IPS-NIHi11 (cell line): ENCODE measurements at places on chromosomes 5 and 9.
A peak's percentile ranks its signal among the peaks of the same experiment; 100 is the strongest.

DNA sequence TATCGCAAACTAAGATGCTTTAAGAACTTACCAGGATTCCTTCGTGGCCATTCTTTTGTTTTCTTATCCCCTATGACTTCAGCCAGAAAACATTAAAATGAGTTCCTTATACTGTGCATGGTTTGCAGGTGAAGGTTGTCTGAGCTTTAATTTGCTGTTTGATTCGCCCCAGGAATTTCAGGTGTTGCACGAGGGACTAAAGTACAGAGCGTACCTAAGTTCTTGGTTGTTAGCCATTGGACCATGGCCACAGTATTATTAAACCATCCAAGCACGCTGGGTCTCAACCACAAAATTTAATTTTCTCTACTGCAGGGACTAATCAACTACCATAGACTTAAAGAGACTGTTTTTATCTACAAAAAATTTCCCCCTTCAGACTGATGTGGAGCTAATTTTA, 208.4 kb upstream of the MPDZ start:
- DNase-seq = no peak

DNA sequence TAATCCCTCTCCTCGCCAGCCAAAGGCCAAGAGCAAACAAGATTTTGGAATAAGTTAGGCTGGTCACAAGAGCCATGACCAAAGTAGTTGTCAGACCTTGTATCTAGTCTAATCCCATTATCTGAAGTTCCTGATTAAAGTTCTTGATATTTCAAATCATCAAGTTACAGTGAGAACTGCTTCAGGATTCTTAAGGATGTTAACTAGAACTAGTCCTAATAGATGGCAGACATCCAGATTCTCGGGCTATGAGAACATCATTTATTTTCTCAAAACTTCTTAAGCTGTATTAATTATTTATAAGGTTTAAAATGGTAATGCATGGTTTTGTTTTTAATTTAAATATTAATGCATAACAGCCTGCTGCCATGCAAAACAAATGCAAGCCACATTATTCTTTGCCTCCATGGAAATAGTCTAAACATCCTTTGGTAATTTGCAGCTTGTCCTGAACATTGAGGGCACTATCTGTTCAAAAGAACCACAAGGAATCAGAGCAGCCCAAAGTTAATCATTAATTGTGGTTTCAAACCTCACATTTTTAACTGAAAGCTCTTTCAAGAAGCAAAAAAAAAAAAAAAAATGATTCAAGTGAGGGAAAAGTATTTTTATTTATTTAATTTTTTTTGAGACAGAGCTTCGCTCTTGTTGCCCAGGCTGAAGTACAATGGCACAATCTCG, 95.1 kb downstream of the TTC39B start:
- no peak for DNase-seq

DNA sequence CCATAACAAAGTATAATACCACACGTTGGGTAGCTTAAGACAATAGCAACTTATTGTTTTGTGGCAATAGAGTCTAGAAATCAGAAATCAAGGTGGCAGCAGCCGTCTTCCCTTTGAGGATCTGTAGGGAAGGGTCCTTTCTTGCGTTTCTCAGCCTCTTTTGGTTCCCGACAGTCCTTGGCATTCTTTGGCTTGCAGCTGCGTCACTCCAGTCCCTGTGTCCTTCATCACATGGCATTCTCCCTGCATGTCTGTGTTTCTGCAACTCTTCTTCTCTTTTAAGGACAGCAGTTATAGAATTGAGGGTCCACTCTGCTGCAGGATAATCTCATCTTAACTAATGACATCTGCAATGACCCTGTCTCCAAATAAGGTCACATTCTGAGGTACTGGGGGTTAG, 140.1 kb downstream of the FBXL7 start:
- DNase-seq = no peak

GRCh38 chr5:143427122-143427735, 23.7 kb upstream of the NR3C1 start:
- no peak for DNase-seq

DNA sequence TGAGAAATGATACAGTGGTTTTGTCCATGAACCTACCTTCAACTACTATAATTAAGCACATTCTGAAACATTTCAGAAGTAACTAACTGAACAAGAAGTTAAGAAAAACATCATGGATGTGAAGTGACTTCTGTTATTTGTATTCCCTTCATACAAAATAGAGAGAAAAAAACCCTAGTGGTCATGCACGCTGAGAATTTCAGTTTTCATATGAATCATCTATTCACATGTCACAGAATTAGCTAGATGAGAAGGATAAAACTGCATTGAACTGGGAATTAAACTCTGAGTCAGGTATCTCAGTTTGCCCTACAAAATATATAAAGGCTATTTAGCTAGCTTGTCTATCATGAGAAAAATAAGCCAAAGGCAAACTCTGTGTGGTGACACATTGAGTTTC, 451.8 kb upstream of the FTMT start:
- DNase-seq = no peak

GRCh38 chr5:104998169-104998568, 1435.6 kb upstream of the NUDT12 start:
- no peak for DNase-seq

DNA sequence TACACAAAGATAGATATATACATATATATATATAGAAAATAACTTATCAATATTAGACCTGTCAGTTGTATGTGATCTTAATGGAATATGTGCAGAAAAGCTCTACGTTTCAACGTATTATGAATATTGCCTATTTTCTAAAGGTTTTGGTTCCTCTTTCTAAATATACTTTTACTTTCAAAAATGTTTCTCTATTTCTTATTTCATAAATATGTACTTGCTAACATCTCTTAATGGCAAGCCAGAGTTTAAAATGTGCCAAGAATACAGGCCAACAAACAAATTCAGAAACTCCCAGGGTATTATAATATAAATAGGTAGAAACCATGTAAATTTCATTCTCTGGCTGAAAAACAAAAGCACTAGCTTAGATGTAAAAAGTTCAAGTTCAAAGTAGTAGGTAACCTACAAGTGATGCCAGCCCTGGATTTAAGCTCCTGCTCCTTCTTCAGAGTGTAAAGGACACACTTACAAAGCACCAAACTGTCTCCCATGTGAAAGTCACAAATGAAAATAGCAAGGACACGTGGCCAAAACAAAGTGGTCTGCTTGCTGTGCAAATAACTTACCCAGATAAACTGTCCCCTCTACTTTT, 685.1 kb upstream of the DMAC1 start:
- no peak for DNase-seq

DNA sequence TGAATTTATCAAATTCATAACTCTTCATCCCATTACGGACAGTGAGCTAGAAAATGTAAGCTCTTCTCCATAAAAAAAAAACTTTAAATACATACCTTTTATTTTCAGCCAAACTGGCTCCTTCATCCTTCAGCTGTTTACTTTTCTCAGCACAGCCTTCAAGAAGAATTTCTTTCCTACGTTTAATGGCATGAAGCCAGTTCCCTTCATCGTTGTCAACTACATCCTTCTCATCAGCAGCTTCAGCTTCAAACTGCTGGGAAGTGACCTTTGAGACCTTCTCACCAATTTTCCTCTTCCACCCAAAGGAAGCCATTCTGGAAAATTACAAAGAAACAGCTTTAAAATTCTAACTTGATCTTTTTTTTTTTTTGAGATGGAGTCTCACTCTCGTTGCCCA, 9.1 kb downstream of the TTC33 start:
- no peak for DNase-seq

- DNase-seq = peak; percentile 4
These were observed 11.8 kb downstream of the TMEM161B start for GRCh38 chr5:88256872-88257271.

DNA sequence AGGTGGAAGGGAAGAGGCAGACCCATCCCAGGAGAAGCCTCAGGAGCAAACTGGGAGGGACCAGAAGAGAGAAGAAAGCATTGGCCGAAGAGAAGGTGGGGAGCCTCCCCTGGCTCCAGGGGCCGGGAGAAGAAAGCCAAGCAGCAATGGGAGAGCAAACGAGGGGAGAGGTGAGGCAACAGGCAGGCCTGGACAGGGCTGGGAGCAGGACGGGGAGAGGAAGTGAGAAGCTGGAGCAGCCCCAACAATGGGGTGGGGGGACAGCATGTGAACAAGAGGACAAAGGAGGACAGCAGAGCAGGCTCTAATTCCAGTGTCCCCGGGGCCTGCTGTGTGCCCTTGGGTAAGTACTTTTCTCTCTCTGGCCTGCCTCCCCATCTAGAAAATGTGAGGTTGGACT, 115.3 kb downstream of the PSD2 start:
- DNase-seq = no peak

DNA sequence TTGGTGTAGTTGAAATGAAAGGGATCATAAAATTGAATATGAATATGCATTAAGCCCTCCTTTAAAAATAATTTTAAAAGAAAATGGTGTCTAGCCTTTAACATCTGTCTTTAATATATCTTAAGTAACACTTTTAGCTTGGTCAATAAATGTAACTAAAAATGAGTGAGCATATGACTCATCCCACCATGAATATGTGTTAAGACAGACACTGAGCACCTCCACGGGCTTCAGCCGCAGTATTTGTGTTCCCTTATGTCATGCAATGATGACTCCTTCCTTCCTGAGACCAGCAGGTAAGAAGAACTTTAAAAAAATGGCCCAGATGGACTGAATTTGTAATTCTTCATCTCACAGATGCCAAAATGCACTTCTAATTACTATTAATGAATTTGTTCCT, 563.2 kb downstream of the NR2F1-AS1 start:
- DNase-seq = no peak

DNA sequence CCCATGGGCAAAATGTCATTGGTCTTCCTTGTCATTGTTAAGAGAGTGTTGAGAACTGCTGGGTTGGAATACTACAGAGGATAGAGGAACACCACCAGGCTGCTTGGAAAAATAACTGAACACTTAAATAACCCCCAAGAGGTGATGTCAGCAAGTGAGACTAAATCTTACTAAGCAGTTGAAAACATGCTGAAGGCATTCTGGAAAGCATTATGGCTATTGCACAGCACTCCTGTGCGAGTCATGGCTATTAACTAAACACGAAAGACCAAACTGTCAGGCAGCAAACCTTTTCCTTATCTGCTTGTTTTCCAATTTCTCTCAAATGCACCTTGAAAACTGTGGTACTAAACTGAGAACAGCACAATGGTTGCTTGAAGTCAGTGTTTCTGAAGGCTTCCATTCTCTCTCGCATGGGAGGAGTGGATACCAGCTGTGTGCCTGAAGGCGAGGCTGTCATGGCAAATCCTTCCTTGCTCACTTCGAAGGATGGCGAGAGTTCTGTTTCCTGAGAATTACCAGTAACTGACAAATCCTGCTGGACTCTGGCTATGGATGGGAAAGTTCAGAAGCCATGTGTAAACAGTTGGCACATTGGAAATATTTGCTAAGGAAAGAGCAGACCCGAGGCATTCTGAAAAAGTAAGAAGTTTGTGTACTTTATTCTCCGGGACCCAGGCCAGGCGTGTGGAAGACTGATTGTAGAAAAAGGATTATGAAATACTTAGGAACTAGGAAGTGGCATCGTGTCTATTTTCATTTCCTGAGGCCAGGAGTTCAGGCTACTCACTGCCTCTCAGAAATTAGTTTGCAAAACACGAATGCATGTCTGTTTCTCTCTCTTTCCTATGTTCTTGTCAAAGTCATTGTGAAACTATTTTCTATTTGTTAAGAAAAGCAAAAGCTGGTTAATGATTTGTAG, 182.1 kb downstream of the DMRT2 start:
- DNase-seq = no peak
